G401 (cell line): ENCODE measurements at places on chromosomes 11 and 22.

- no peak for DNase-seq
Measured at GRCh38 chr22:30326255-30326705, 461 bp downstream of the TBC1D10A start.

- DNase-seq, result peak; percentile 74
Measured at GRCh38 chr11:975827-976226, 50.2 kb downstream of the AP2A2 start.

DNA sequence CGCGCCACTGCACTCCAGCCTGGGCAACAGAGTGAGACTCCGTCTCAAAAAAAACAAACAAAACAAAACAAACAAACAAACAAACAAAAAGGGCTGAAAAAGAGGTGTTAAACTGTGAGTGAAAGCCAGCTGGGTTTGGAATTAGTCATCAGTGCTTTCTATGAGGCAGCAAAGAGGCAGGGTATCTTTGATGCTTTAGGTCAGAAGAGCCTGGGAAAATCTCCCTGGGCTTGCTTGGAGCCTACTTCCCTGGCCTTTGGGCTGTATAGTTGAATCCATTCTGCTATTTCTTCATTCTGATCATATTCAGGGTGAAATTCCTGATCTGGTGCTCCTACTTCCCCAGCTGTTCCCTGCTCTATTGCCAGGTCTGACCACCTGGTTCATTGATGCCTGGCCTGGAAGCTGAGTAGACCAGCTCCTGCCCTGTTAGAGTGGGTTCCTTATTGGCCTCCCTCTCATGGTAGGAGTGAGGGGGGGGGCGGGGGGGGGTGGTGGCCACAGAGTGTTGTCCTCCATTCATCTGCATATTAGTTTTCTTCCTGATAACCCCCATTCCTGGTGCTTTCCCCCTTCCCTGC is 65.6 kb downstream of the INSC start:
- no peak for DNase-seq

DNA sequence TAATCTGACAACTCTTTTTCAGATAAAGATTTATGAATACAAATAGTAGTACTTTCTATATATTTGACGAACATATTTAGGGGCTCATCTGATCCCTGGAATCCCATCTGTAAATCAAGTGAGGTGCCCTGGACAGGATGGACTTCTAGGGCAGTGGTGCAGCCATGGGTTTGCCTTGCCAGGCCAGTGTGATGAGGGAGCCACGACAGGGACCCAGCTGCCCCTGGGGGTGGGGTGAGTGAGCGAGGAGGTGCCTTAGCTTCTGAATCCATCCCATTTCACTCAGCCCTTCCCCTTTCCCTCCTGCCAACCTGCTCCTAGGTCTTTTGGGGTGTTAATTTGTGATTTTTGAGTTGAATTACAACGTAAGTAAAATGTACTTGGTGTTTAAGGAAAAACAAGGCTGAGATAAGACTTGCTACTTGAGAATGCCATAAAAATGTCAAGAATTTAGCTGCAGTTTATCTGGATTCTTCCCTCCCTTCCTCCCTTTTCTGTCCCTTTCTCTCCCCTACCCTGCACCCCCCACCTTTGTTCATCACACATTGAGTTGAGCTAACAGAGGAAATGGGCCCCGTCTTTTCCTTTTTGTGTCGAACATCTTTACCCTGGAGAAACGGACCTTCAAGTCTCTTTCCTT is 60.8 kb downstream of the PPFIBP2 start:
- DNase-seq, result no peak

- DNase-seq, result no peak
Measured at GRCh38 chr11:44190883-44191230, 95.4 kb downstream of the EXT2 start.

GRCh38 chr11:122850076-122850631 is 11.9 kb downstream of the CRTAM start:
- DNase-seq, result no peak

GRCh38 chr22:34129691-34130486 is 209.6 kb upstream of the LARGE1 start:
- DNase-seq, result no peak

GRCh38 chr22:22752556-22753477 is 108.4 kb downstream of the GGTLC2 start:
- DNase-seq, result no peak
